ENCODE measurements at places on chromosomes 4 and X.

DNA sequence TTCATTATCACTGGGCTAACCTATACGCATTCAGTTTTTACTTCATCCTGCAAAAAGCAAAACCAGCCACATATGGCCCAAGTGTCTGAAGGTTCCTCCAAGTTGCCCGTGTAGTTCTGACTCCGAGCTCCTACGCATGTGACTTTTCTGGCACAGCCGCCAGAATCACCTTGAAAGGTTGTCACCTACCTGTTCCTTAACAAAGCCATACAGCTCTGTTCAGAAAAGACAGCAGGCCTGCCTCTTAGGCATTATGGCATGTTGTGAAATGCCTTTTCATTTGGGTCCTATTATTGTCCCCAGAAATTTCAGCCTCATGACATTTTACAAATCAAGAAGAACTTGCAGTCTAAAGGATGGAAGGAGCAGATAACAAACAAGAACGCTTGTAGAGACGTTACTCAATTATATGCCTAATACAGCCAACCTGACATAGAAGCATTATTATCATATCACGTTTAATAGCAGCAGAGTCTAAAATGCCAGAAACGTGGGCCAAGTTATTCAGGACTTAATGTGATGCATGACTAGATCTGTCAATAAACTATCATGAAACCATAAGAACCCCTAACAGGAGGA, 118.5 kb downstream of the RBM47 start:
- no peak for DNase-seq

DNA sequence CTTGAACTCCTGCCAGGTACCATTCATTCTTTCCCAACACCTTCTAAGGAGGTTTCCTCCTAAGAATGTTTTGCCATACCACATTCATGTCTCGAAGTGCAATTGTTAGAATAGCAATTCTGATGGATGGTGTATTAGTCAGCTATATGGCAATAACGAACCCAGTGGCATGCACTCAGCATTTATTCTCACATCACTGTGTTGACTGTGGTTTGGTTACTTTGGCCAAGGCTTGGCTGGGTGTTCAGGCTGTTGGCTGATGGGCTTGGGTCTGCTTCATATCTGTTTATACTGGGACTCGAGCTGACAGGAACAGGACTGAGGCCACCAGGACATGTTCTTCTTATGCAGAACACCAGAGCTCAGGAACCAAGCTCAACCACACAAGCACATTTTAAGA, 31.7 kb downstream of the PSAPL1 start:
- DNase-seq: no peak

DNA sequence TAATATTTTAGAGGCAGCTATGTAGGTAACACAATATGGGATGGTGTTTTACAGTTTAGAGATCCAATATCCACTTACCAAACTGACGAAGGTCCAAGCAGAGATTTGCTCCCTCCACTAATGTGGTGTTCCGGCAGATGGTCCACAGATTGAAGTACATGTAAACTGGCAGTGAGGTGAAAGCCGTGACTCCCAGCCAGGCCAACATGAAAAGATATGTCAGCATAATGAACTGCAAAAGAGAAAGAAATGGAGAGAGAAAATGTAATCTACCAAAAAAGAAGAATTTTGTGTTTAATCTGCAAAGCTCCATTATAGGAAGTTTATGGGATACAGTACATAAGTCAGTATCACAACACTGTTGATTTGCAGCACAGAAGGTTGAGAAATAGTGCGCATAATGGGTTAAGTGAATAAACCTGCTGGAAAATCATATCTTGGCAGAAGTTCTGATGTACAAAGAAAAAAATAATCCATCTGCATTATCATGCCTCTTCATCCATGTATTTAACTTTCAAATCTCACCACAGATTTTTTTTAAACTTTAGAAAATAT, 160.2 kb downstream of the GPM6A start:
- no peak for DNase-seq

DNA sequence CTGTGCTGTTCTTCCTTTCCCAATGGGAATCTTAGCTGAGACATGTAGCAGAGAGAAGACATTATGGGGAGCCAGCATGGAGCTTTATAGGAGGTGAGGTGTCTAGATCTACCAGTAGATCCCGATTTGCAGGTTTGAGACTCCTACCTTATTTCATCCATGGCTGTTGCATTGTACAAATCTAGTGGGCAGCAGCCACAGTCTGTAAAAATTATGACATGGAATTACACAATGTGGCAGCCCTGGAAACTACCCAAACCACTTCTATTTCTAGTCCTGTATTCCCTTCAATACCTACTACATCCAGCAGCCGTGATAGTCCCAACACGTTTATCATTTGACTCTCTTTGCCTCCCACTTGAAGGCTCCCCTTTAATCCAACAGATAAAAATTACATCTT, 8.1 kb downstream of the ATP7A start:
- no peak for DNase-seq

DNA sequence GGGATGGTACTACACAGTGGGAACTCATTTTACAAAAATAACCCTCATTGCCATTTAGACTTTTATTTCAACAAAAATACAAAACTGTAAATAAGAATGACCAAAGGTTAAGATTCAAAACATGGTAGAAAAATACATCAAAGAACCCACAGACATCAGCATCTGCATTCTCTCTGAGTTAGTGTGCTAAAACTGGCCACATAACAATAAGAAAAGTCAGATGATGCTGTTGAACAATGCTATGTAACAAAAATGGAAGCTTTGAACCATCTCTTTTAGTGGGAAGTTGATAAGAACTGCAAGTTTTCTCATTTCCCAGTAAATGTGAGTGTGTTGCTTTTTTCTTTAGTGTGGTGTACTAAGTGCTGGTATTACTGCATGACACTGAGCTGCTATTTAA, 888.4 kb upstream of the EPHA5 start:
- no peak for DNase-seq

Measured in vagina (tissue), 2 donors.